IgD-negative memory B cell (primary cell): ENCODE measurements at places on chromosomes 1 and 21. TPM values are rescaled to one million over a fixed set of nuclear protein-coding genes. Genes with fewer than 3 reads are reported as not detected.

LEPROT gene
- polyA plus RNA-seq: 6.9 TPM

OR2T33 gene
- not detected for polyA plus RNA-seq

CNTN2 gene
- not detected for polyA plus RNA-seq

TCP10L gene
- polyA plus RNA-seq: 0.28 TPM

ANKRD34A gene
- polyA plus RNA-seq: 0.64 TPM

PLEKHN1 gene
- polyA plus RNA-seq: 0.14 TPM

RNU1-3 gene
- polyA plus RNA-seq: not detected

SPRR2B gene
- not detected for polyA plus RNA-seq

DCDC2B gene
- polyA plus RNA-seq: not detected

AGT gene
- not detected for polyA plus RNA-seq

LRIG2 gene
- polyA plus RNA-seq: 7.3 TPM

KIF14 gene
- polyA plus RNA-seq: 0.16 TPM

DEPDC1 gene
- 0.29 TPM for polyA plus RNA-seq

SLAMF9 gene
- polyA plus RNA-seq: not detected

GPR52 gene
- polyA plus RNA-seq: not detected

FCRL4 gene
- polyA plus RNA-seq: 0.06 TPM

DMBX1 gene
- polyA plus RNA-seq: not detected

HES4 gene
- polyA plus RNA-seq: not detected

ST6GALNAC3 gene
- polyA plus RNA-seq: 0.99 TPM

AK5 gene
- 2.7 TPM for polyA plus RNA-seq

POLR3GL gene
- polyA plus RNA-seq: 64.0 TPM

SH2D1B gene
- polyA plus RNA-seq: 0.26 TPM

MYOM3 gene
- not detected for polyA plus RNA-seq

PTPN7 gene
- polyA plus RNA-seq: 18.7 TPM

DNASE2B gene
- not detected for polyA plus RNA-seq

NUP133 gene
- 16.3 TPM for polyA plus RNA-seq

C1QA gene
- not detected for polyA plus RNA-seq

CLDN14 gene
- not detected for polyA plus RNA-seq

TPTE gene
- not detected for polyA plus RNA-seq

SMPDL3B gene
- not detected for polyA plus RNA-seq

REN gene
- not detected for polyA plus RNA-seq

TDRD5 gene
- polyA plus RNA-seq: not detected

PLA2G4A gene
- polyA plus RNA-seq: 0.09 TPM

NHLH1 gene
- polyA plus RNA-seq: not detected

PADI6 gene
- polyA plus RNA-seq: not detected

C1orf185 gene
- polyA plus RNA-seq: not detected

CFHR3 gene
- polyA plus RNA-seq: not detected

CELA2A gene
- polyA plus RNA-seq: not detected

RIIAD1 gene
- not detected for polyA plus RNA-seq

TMOD4 gene
- polyA plus RNA-seq: 1.0 TPM

RGSL1 gene
- polyA plus RNA-seq: not detected

CACNA1S gene
- not detected for polyA plus RNA-seq

DNAJC6 gene
- polyA plus RNA-seq: 1.1 TPM

KRTAP13-2 gene
- not detected for polyA plus RNA-seq

SEMA6C gene
- polyA plus RNA-seq: not detected

GRIK3 gene
- 0.56 TPM for polyA plus RNA-seq

RAP1GAP gene
- not detected for polyA plus RNA-seq

CELA2B gene
- polyA plus RNA-seq: not detected

MRPS15 gene
- 72.0 TPM for polyA plus RNA-seq

TTC39A gene
- not detected for polyA plus RNA-seq

TNFRSF1B gene
- polyA plus RNA-seq: 117 TPM

FAM72D gene
- not detected for polyA plus RNA-seq

MROH9 gene
- not detected for polyA plus RNA-seq

GJC2 gene
- not detected for polyA plus RNA-seq
